ENCODE measurements at places on chromosomes 3 and 15. TPM values are rescaled to one million over a fixed set of nuclear protein-coding genes. Genes with fewer than 3 reads are reported as not detected.

- DNase-seq, result no peak
These were observed 7.5 kb upstream of the MEIS2 start for GRCh38 chr15:37107744-37108380.

DNA sequence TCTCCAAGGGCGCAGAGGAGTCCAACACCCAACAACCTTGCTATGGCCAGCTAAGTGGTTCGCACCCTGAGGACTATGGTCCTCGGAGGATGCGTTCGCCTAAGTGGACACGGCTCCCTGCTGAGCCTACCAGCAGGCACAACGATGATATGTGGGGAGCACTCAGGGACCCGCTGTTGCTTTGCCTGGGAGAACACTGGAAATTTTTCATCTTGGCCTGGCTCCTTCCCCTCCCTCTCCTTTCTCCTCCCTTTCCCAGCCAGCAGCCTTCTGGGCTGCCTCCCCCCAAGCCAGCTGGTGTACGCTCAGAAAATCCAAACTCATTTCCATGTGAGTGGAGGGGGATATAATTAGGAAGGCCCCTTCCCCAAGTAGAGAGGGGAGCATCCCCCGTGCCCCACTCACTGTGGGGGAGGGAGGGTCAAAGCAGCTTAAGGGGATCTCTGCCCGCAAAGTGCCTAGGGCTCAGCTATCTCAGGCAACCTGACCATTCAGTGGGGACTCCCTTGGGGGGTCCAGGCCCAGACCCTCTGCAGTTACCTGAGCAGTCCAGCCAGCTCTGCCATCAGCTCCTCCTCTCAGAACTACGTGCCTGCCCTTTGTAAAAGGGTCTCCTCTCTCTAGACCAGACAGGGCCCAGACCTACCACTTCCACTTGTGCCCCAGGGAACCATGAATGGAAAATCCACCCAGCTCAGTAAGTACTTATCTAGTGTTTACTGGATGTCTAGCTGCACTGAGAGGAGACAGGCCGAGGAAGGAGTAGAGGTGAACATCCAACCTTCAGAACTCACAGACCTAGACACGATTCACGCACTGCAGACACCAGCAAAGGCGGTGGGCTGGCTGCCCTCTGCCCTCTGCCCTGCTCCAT lies 742 bp upstream of the SEMA7A start:
- DNase-seq, result no peak

- DNase-seq, result no peak
These were observed 95.4 kb upstream of the CADPS start for GRCh38 chr3:62970648-62971047.

- DNase-seq, result no peak
These were observed 29.4 kb upstream of the TMEM45A start for GRCh38 chr3:100463002-100463401.

DNA sequence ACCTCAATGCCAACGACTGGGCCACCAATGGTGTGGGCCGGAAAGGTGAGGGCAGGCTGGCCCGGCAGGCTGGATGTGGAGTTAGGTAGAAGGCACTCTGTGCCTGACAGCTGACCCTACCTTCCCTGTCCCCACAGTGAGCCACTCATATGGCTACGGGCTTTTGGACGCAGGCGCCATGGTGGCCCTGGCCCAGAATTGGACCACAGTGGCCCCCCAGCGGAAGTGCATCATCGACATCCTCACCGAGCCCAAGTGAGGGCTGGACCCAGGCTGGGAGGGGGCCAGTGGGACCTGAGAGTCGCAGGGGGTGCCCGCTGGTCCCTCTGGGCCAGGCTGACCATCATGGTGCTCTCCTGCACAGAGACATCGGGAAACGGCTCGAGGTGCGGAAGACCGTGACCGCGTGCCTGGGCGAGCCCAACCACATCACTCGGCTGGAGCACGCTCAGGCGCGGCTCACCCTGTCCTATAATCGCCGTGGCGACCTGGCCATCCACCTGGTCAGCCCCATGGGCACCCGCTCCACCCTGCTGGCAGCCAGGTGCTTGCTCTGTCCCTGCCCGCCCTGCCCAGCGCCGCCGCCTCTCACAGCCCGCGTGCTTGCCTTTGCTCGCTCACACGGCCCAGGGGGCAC lies 4.5 kb upstream of the FES start:
- no peak for DNase-seq

GRCh38 chr3:58519668-58520402 lies 17.2 kb downstream of the ACOX2 start:
- no peak for DNase-seq

DNA sequence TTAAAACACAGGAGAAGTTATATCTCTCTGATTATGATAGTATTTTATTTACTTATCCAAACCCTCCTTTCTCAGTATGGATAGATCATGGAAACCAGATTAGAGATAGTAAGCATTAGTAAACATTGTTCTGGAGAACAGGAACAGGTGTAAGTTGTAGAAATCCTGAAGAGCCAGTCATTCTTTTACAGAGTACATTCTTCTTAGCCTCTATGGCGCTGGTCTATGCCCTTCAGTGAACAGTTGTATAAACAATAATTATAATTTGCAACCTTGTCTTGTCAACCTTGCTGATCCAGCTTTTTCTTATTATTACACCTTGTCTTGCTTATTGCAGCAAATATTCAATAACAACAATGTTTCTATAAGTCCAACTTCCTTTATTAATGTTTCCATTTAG lies 47.4 kb downstream of the SLC15A2 start:
- no peak for DNase-seq

DNA sequence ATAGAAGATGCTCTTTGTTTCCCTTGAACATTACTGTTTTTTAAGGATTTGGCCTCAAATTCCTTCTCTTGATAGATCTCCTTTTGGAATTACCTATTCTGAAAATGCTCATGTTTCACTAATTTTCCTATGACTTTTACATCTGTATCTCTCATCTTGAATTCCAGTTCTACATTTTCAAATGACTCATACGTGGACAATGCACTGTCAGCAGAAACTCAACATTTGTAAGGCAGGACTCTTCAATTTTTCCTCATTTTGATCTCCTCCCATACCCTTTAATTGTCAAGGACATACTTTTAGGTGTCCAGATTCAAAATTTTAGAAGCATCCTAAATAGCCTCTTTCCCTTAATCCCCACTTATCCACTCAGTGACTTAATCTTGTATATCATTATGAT lies 341.0 kb upstream of the RASGRP1 start:
- DNase-seq, result no peak

DNA sequence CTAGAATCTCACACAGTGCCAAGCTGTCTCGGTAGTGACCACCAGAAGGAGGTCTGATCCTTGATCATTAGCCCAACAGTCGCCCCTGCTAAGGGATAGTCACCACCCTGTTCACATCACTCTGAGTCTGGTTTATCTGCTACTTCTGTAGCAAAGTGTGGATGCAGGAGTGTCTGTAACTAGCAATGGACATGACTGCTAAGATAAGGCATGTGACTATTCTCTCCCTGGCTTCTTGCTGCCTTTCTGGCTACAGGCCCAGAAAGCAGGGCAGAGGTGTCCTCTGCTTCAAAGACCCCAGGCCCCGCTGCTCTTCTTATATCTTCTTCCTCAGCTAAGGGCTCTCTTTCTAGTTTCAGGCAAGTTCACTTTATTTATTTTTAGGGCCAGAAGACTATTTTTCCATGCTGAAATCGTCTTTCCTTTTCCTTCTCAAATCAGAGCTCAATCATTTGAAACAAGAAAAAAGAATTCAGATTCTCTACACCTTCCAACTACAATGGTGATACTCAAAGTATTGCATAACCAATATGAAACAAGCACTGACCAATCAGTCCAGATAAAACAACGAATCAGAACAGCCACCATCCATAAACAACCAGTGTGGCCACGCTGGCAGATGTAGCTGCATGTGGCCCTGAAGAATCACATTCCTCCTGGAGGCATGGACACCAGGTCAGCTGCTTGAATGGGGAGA lies 8.0 kb upstream of the KNG1 start:
- DNase-seq, result no peak

GRCh38 chr15:74028646-74029045 lies 34.1 kb downstream of the PML start:
- no peak for DNase-seq

DNA sequence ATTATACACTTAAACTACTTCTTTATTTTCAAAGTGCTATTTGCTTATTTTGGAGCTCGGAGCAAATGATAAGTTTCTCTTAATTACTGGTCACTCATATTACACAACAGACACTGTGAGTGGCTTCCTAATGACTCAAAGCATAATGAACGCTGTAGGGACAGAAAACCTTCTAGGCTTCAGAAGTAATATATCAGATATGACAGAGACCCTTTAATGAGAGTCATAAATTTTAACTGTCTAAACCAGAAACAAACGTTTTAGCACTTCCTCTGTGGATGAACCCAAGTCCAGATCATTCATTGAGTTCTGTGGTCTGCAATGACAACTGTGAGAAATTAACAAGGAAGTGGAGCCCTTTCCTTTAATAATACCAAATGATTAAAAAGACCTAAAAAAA lies 66.6 kb downstream of the ARPP21 start:
- no peak for DNase-seq

DNA sequence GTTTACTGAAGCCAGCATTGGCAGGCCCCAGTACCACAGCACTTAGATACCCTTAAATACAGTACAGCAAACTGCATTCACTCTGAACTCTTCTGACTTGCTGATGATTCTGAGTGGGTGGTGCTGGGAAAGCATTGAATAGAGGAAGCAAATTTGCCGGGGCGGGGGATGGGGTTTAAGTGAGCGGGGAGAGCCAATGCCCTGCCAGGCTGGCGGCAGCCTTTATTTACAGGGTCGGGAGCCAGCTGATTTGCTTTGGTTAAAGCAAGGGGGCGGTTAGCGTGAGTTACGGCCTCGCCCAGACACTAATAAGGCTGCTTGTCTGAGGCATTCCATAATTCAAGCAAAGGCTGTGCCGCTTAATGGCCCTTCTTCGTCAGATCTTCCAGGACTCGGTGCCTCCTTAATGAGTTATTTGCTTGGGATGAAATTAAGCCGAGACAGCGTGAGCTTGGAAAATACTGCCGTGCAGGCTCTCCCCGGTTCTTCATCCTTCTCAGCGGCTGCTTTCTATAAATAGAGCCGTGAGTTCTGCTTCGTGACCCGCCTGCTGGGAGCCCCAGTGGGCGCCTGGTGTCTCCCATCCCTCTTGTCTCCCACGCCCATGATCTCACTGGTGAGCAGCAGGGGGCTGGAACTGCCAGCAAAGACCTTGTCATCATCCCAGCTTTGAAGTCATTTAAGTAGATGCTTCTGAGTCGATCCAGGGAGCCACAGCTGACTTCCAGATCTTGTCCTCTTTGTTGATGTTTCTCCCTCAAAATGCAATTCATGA lies 25.8 kb downstream of the SPSB4 start:
- no peak for DNase-seq

DNA sequence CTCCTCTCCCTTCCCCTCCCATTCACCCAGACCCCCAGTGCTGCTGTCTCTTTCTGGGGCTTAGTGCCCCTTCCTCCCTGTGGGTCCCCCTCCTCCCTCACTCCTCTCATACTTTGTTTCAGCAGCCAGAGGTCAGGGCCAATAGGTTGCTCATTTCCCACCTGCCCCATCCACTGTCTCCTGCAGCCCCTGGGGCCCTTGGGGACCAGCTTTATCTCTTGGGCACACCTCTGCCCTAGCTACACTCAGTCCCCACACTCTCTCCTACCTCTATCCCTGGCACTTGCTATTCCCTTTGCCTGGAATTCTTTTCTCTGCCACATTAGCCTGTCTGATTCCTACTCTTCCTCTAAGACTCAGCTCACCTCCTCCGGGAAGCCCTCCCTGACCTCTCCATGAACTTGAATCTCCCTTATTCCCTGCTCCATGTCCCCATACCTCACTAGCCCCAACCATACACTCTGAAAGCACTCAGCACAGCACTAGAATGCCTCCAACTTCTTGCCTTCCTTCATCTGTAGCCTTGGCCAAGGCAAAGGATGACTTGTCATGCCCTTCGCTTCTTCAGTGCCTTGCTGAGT lies 14.6 kb downstream of the ANPEP start:
- no peak for DNase-seq

- DNase-seq, result no peak
These were observed 2.8 kb upstream of the NRROS start for GRCh38 chr3:196636369-196637349.

GRCh38 chr3:194769020-194769643 lies 83.4 kb downstream of the FAM43A start:
- peak; percentile 91 for DNase-seq

GRCh38 chr3:127339928-127340861 lies 52.3 kb upstream of the PRR20G start:
- DNase-seq, result no peak

CACNA2D3 gene
- total RNA-seq, result not detected

COL6A6 gene
- not detected for total RNA-seq

MAGEF1 gene
- total RNA-seq, result 24.5 TPM

TTLL3 gene
- total RNA-seq, result 18.8 TPM

SMCO1 gene
- not detected for total RNA-seq

XYLB gene
- total RNA-seq, result 5.7 TPM

XCR1 gene
- not detected for total RNA-seq

C3orf52 gene
- total RNA-seq, result 3.4 TPM

GOLGA8K gene
- 0.13 TPM for total RNA-seq
